Stimulated activated CD4-positive, alpha-beta T cell treated with anti-CD3 and anti-CD28 coated beads, Interleukin-2, amount 100 ng/mL, for 24 hours (primary cell): ENCODE measurements at places on chromosomes 3 and 15.

- DNase-seq: no peak
Observed at GRCh38 chr15:80898040-80898439, 91.6 kb downstream of the MESD start.

DNA sequence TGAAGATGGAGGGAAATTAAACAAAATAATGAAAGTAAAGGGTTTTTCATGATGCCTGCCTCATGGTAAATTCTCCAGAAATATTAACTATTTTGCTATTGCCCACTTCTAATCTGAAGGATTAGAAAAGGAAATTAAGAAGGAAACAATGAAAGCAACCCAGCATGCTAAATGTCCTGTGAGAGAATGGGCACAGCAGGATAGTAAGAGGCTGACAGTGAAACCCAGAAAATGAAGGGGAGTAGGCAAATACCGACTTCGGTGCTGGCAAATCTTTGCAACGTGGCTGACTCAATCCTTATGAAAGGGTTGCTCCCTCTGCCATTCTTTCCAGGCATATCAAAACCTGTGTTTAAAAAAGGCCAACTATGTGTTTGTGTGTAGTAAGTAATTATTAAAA lies 147.5 kb upstream of the SYNPR start:
- DNase-seq: no peak

DNA sequence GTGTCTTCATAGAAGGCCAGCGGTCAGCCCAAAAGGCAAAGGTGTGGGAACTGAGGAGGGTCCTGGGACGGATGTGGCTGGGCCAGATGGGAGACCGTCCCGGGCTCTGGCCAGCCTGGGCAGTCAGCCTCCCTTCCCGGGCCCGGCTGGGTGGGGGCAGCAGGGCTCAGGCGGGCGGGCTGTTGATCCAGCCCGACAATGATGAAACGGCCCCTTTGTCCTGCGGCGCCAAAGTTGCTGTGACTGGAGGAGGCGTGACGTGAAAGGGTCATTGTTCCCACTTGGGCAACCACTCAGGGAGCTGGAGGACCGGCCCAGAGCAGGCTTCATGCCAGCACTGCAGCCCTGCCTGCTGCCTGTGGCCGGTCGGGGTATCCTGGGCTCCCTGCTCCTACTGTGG lies 16.5 kb downstream of the DUSP7 start:
- no peak for DNase-seq

- no peak for DNase-seq
Observed at GRCh38 chr3:123961508-123961856, 453 bp upstream of the CCDC14 start.

DNA sequence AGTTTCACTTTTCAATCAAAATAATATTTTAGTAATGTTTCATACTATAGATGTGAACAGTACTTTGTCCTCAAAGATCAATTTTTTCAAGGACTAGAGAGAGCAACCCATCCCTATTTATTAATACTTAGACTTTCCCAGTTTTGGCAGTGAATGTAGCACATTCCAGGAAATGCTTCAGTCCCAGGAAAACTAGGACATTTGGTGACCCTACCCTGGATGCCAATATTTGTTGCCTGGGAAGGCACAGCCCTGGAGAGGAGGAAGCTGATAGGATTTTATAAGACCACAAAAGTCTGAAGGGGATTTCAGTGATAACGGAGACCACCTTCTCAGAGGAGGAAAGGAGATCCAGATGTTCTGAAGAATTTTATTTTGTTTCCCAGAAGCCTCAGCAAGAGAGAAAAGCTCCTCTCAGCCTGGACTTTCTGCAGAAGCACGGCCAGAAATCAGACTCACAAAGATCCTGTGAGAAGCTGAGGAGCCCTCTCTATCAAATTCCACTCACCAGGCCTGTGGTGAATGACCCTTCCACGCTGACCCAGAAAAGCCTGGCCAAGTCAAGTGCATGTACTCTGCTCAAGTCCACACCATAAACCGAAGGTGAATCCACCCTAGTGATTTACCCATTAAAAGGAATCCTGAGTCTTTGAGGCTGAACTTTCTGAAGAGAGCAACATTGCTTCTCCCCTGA lies 87.7 kb upstream of the ABHD17C start:
- no peak for DNase-seq

GRCh38 chr3:108298056-108298455 lies 1.7 kb downstream of the HHLA2 start:
- DNase-seq: no peak

DNA sequence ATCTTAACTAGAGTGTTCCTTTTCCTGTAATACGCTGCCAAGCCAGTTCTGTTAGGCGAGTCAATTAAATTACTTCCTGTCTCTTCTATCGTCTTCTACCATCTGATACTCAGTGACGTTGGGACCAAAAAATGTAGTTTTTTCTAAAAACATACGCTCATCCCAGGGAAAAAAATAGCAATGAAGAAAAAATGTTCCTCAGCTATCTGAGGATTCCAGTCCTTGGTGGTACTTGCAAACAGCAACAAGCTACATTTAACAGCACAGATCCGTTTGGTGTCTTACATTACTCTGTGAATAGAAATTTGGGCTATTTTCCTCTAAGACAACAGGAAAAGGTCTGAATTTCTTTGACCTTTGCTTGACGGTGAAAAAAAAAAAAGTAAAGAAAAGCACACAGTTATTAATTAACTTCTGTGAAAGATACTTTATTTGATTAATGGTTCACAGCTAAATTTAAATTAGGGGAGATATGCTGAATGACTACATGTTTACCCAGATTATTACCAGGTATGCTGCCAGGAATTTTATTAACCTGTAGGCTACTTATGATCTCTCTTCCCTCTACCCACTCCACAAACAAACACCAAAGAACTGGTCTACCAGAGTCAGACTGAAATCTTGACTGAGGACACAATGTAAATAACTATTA lies 254.4 kb upstream of the ZPLD1 start:
- DNase-seq: no peak

DNA sequence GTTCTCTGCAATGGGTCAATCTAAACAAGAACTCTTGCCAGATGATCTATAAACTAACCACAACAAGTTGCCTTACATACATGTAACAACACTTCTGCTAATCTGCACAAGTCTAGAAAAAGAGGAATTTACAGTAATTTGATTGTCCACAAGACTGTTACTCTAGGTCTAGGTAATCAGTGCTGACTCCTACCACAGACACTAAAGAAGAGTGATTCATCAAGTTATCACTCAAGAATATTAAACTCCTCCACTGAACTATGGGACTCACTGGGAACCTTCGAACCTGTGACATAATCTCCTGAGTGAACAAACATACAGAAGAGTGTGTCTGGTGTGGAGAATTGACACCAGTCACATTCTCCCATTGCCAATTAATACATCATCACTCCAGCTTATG lies 138.3 kb downstream of the ANXA2 start:
- DNase-seq: no peak

DNA sequence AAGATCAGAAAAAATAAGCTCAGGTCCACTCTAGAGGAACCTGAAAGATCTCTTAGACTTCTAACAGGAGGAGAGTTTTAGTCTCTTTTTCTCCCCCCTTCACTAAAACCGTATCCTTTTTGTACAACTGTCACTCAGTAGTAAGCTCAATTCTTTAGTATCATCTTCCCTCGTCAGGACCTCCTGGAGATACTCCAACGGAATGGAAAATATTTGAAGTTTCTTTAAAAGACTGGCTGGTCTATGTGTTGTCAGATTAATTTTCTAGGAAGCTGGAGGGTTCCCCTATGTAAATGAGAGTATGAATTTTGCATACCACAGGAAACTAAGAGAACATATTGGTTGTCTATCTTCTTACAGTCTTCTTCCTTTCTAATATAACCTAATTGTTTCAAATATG lies 747.7 kb upstream of the CBLB start:
- no peak for DNase-seq

- DNase-seq: no peak
Observed at GRCh38 chr3:175477651-175478224, 618.6 kb downstream of the NAALADL2 start.

DNA sequence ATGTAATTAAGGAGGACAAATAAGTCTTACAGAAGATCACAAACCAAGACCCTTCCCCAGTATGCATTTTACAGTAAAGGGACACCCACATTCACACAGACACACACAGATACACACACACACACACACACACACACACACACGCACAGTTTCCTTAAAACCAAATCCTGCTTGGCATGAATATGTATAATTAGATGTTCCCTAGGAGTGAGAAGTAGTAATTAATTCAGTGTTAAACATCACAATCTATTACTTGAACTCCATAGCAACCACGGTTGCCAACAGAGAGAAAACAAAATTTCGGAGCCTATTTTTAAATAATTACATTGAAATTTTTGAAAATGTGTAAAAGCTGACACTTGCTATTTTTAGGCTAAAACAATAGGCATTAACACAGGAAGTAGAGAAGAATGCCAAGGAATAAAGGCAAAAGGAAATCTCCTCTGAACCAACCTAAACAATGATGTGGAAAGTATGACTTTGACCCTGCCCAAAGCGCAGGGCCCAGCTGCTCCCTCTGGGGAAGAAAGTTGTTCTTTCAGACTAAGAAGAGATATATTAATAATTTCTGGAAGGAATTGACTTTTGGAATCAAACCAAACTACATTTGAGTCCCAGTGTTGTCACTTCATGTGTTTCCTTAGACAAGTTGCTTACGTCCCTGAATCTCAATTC lies 215.3 kb downstream of the CPNE4 start:
- no peak for DNase-seq

DNA sequence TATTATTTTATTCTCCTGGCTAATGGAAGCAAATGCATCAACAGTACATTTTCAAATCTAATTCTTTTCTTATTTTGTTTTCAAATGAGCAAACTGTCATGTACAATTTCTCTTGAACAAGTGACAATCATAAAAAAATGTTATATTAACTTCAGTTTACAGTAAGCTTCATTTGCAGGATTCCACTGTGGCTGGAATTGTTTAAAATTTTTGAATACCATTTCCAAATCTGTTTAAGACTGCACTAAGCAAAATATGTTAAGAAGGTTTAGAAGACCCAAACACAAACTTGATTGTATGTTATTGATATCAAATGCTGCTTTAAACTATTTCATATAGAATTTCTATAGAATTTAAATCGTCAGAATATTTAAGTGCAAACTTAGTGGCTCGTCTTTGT lies 92.8 kb downstream of the ZNF280D start:
- DNase-seq: no peak
